ENCODE measurements at places on chromosomes 7 and 10.

DNA sequence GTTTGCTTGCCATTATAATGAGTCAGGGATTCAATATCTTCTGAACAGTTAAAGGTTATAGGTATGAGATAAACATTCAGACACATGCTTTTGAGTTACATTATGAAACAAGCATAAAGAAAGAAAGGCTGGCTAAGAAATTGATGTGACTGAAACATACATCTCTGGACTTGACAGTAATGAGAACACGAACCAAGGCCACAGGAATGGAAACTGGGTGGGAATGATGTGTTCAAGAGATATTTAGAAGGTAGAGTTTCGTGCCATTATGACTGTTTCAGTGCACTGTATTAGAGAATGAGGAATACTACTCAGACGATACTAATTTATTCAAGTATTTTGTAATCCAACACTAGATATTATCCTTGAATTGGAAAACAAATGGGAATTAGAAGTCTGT lies 332.1 kb upstream of the MAGI2 start:
- DNase-seq = no peak

DNA sequence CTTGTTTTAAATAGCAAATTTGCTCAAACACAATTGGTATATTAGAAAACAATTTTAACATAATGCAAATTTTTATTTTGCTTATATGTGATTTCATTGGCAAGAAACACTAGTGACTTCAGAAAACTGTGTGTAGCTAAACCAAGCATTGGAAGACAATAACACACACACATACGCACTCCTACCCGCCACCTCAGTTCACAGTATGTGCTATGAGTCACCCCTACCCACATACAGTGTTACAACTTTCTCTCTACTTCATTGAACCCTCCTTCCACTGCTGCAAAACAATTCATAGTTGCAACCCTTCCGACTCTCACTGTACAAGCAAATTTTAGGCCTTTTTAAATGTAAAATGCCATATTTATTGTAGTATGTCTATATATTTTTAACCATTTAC lies 119.9 kb upstream of the THSD7A start:
- DNase-seq = no peak

GRCh38 chr10:31353574-31353973 lies 34.6 kb downstream of the ZEB1 start:
- DNase-seq = no peak

DNA sequence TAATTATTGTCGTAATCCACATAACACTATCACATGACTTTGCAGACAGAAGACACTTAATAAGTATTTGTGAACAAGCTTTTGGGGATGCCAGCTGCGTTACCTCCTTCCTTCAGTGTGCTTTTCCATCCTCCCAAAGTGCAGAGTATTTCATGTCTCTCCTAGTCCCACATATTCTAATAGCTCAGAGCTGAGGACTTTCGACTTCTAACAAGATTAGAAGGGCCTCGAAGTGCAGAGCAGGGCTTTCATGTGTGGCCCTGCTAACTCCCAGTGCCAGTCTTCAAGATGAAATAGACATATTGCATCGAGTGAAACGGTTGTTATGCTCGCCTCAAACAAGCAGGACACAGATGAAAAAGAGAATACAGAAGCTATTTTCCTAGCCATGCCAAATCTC lies 125.7 kb upstream of the RNF32 start:
- no peak for DNase-seq

DNA sequence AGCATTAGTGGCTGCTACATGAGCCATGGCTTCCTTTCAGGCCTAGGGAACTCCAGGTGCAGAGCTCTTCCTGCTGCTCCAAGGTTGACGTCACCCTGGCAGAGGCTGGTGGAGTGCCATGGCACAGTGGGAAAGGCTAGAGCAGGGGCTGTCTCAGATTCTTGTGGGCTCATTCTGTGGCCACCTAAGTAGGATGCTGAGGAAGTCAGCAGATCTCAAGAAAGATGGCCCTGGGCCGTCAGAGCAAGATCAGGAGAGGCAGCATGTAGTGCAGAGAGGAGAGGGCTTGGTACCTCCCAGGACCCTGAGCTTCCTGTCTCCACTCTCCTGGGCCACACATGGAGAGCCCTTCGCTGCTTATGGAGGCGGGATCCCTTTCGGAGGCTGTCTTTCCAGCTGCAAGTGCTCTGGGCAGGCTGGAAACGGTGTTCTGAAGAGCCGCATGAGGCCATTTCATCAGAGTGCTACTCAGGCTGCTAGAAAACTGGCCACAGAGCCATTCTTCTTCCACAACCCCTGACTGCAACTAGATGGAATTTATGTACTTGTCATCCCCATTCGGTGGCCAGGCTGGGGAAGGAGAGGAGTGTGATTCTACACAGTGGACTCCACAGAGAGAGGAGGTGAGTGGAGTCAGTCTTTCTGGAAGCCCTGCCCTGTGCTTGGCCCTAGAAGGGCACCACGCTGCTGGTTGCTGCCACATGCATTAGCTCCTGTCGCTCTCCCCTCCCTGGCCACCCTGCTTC lies 304.2 kb downstream of the RPS24 start:
- no peak for DNase-seq

DNA sequence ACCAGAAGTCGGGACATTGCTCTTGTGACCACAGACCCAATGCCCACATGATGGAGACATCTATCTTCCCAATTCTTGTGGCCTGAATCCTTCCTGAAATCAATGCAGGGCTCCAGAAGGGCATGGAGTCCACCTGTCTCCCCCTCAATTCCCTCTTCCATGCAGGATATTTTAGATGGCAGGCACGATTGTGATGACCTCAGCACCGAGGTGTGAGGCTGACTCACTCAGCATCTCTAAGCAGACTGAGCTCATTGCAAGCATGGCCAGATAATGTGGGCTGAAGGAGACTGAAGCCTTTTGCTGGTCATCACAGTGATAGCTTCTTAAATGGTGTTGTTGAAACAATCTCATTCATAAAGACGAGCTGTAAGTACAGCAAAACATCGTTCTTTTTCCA lies 374.9 kb upstream of the PODXL start:
- DNase-seq = no peak

Measured in stimulated activated CD4-positive, alpha-beta T cell treated with anti-CD3 and anti-CD28 coated beads, TNF-alpha, amount 100 ng/mL, for 48 hours (primary cell).